ENCODE measurements at places on chromosomes 13 and 19.

DNA sequence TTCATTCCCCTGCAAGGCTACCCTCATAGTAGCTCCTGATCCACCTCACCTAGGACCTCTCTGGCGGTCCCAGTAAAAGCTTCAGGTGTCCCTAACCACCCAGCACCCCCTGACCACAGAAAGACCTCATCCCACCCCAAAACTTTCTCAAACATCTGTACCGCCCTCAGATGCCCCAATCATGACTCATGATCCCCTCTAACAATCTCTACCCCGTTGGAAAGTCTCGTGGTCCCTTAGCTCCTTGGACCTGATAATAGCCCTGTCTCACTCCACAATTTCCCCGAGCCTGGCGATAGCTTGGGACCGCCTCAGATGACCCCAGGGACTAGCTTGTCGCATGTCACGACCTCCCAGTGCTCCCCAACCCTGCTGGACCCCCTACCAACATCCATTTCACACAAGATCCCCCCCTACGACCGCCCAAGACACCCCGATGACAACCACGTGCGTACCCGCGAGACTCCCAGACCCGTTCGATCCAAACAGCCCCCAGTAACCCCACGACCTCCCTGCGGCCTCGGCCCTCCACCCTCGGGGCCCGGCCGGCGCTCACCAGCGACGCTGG, 450 bp downstream of the NDUFA11 start:
- DNase-seq, result peak; percentile 49

GRCh38 chr13:43273362-43273761, 250.0 kb downstream of the DNAJC15 start:
- DNase-seq, result peak; percentile 59

- peak; percentile 83 for DNase-seq
These were observed 11.6 kb upstream of the OR1M1 start for GRCh38 chr19:9075064-9075949.

- DNase-seq, result no peak
These were observed 281.6 kb downstream of the DNAJC15 start for GRCh38 chr13:43304945-43305344.

GRCh38 chr13:77767413-77767812, 69.9 kb downstream of the SLAIN1 start:
- DNase-seq, result no peak

GRCh38 chr19:30857388-30857787, 485.2 kb downstream of the ZNF536 start:
- no peak for DNase-seq

DNA sequence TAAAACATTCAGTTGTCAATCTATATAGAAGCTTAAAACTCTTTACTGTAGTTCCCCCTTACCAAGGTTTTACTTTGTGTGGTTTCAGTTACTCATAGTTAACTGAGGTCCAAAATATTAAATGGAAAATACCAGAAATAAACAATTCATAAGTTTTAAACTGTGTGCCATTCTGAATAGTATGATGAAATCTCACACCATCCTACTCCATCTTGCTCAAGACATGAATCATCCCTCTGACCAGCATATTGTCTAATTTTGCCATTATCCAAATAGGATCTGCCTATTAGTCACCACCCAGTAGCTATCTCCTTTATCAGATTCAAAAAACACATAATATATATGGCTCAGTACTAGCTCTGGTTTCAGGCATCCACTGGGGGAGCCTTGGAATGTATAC, 22.4 kb downstream of the ZNF571 start:
- peak; percentile 22 for DNase-seq

DNA sequence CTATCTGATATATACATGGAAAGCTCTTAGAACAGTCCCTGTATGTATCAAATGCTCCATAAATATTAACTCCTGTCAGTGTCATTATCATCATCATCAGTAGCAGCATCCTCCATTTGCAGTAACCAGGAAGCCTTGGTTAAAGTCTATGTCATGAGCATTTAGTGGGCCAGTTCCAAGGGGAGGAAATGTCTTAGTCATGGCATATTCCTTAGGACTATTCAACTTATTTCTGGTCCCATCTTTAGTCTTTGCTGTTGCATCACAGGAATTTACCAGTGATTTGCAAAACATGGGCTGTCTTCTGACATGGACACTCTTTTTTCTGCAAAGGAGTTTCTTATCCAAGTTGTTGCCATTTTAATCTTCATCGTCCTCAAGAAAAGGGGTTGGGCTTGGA, 98.4 kb downstream of the WDFY2 start:
- peak; percentile 27 for DNase-seq

- DNase-seq, result no peak
These were observed 194.8 kb downstream of the DCLK1 start for GRCh38 chr13:35936246-35936978.

- no peak for DNase-seq
These were observed 1.7 kb downstream of the CD320 start for GRCh38 chr19:8306235-8307054.

DNA sequence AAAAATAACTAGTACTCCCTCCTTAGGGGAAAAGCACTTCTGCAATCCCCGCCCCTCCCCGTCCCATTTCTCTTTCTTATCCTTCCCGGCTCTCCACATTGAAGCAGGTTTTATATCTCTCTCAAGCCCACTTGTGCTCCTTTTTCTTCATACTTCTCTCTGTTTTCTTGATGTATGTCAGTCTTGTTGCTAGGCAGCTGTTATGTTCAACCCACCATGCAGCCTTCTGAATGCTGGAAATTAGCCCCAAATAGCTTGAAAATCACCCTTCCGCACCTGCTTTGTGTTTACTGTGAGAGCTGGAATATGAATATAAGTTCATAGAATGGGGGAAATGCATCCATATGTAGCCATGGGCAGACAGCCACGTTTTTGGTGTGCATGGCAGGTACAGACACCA, 461.4 kb downstream of the MYO16 start:
- no peak for DNase-seq

GRCh38 chr19:49148784-49149651, 6.2 kb downstream of the HRC start:
- DNase-seq, result peak; percentile 86

DNA sequence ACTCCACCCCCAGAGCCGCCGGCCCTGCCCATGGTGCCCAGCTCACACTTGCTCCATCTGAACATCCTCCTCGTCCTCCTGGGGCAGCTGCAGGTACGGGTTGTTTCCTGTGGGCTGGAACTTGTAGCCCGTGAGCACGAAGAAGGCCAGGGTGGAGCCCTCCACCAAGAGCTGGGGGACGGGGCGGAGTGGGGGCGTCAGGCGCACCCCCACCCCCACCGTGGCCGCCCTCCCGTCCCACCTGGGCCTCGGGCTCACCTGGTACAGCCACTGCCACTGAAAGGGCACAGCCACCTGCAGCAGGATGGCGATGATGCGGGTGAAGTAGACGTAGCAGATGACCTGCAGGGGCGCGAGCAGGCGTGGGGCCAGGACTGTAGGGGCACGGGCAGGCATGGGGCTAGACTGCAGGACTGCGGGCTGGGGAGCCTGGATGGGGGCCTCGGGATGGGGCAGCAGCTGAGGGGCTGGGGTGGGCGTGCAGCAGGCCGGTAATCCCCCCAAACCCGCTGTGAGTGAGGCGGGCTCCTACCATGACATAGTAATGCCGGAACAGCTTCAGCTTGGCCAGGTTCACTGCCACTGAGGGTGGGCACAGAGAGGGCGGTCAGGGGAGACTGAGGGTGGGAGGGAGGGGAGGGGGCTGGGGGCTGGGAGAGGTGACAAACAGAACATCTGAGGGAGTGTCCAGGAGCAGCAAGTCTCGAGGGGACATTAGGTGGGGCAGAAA, 6.3 kb downstream of the GPR108 start:
- no peak for DNase-seq

DNA sequence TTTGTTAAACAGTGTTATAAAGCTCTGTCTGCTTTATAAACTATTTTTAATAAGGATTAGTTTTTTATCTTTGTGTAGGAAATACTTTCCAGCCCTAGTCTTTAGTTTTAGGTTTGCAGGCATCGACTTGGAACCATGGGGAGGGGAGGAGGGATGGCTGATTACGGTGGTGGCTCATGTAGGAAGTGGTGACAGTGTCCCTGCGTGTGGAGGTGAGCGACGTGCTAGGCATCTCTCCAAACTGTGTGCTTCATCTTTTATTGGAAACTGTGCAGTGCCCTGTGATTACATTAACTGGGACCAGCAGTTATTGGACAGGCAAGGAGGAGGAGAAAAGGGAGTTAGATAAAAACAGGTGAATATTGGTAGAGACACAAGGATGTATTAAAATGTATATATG, 203.8 kb downstream of the ATP8A2 start:
- DNase-seq, result no peak

- no peak for DNase-seq
These were observed 468 bp upstream of the SERTM1 start for GRCh38 chr13:36673352-36673751.

GRCh38 chr13:79290595-79291244, 115.3 kb downstream of the RBM26 start:
- DNase-seq, result no peak

DNA sequence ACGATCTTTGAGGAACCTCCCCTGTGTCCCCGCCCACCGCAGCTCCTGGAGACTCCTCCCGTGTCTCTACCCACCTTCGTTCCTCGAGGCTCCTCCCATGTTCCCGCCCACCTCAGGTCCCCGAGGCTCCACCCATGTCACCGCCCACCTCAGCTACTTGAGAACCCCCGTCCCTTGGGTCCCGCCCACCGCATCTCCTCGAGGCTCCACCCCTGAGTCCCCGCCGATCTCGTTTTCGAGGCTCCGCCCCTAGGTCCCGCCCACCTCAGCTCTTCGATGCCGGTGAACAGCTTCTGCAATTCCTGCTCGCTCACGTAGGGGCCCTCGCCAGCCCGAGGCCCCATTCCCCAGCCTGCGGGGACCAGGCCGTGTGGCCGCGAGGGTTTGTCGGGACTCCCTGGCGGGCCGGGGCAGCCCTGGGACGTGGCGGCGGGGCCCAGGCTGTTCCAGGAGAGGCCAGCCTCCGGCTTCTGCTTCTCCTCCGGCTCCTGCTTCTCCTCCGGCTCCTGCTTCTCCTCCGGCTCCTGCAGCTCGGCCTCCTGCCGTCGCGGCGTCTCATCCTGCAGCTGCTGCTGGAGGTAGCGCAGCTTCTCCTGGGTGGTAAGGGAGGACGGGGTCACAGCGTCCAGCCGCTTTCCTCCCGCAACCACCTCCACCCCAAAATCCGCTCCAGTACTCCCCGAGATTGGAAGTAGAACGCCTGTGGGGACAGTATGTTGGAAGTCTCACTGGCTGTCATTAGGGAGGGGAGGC, 16.7 kb downstream of the TSKS start:
- DNase-seq, result no peak

GRCh38 chr13:25981060-25981459, 70.8 kb downstream of the SHISA2 start:
- no peak for DNase-seq

- no peak for DNase-seq
These were observed 1.9 kb upstream of the CACNG8 start for GRCh38 chr19:53960886-53961285.

DNA sequence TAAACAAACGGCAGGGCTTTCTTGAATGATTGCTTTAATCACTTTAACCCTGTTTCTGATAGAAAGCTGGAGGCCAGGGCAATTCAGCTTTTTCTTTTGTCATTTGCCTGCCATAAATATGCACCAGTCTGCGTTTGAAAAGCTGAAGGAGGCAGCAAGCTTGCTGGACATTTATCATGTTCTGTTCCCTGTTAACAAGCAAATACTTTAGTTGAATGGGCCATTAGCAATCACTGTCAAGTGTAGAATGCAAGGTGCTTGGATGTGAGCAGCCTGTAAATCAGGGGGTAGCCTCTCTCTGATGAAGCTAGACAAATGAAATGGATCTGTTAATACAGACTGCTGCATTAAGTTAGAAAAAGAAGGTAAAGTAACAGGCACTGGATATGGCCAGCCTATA, 7.6 kb downstream of the EFNB2 start:
- no peak for DNase-seq

DNA sequence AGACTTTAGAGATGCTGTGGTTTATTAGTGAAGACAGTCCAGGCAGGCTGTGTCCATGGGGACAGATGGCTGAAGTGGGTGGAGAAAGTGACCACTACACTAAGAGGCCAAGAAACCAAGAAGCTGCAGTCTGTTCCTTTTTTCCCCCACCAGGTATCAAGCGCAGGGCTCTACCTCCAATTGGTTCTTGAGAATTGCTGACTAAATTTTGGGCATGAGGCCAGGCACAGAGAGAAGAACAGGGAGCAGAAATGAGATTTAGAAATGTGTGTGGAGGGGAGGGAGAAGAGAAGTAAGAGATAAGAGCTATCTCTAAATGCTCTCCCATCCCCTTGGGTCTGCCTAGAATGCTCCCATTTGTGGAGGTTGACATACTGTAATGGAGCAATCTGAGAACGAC, 12.3 kb upstream of the CYSLTR2 start:
- DNase-seq, result no peak

GRCh38 chr19:2969104-2969504, 8.3 kb upstream of the TLE6 start:
- DNase-seq, result no peak

GRCh38 chr13:26646603-26647002, 89.1 kb downstream of the WASF3 start:
- DNase-seq, result no peak

DNA sequence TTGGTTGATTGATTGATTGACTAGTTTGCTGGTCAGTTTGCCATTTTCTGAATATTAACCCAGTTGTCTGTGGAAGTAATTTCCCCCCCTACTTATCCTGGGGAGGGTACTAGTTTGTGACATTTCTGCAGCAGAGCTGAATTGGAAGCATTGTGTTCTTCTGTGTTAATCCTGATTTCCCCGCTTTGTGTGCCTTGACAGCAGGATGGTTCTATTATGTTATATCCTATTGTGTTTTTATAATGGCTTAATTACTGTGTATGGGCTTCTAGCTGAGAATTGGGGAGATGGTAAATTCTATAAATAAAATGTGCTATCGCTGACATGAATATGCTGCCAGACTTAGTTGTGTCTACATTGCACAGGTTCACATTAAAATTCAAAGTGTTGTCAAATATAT, 499.7 kb downstream of the COG6 start:
- DNase-seq, result no peak

GRCh38 chr19:54199401-54199800, 1.3 kb upstream of the RPS9 start:
- no peak for DNase-seq

DNA sequence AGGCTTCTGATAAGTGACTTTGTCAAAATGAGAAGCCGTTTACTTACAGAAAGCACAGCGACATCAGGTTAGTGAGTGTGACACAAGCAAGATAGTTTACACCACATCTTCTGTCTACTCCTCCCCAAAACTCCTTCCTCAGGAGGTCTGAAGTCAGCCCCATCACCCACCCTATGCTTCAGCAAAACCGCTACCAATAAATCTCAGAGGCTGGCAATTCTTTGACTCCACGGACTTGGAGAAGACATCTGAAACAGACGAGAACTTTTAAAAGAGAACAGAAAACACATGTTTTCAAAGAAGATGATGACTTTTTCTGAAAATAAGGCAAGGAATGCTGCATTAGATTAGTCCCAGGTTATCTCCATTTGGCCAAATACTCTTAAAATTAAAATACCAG, 261.1 kb downstream of the TBC1D4 start:
- DNase-seq, result no peak

GRCh38 chr19:2015608-2015950, at the start of gene BTBD2:
Gene BTBD2, minus strand, starts transcription at chr19:2015714. Its CDS starts 11 bp downstream, at chr19:2015703.
- DNase-seq, result peak; percentile 84

GRCh38 chr13:95642028-95642621, 2.4 kb downstream of the DZIP1 start:
- DNase-seq, result peak; percentile 43

Data from IMR-90 (cell line).